ENCODE measurements at places on chromosomes 2 and 18.

GRCh38 chr2:75606761-75607399 lies 39.7 kb upstream of the MRPL19 start:
- no peak for DNase-seq

DNA sequence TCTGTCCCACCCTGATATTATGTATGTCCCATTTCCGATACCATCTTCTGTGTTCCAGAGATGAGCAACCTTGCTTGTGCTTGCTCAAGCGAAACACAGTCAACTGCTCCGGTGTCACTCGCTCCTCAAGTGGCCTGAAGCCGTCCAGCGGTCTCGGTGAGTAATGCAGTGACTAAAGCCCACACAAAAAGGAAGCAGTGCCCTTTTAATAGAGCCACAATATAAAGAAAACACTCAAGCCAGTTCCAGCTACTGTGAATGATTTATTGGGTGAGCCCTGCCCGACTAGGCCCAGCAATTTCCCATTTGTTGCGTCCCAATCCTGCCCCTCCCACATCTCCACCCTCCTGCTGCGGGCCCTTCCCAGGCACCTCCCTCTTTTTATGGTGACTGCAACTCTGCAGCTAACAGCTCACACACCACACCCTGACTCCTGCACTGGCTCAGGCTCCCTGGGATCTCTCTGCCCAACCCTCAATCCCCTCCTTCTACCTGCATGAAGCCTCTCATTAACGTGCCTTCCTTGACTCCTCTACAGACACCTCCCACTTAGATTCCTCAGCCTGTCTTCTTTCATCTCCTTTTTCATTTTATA lies 44.2 kb upstream of the DSC1 start:
- DNase-seq: peak; percentile 78

- DNase-seq: no peak
Observed at GRCh38 chr18:58793361-58793760, 71.3 kb upstream of the ZNF532 start.

DNA sequence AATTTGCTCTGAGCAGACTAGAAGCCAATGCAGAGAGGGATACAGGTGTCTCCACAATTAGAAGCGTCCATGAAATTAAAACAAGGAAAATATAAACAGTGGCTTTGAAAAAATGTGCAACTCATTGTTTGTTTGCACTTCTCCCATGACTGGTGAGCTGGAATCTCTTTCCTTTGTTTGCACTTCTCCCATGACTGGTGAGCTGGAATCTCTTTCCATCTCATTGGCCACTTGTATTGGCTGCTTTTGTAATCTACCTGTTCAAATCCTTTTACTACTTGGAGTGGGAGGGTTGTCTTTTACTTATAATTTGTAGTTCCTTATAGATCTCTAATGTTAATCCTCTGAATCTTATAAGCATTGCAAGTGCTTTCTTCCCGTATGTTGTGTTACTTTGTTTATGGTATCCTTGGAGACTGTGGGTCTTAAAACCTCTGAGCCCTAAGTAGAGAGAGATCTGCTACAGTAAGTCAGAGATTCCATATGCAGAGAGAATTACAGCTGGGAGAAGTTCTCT lies 94.1 kb downstream of the RTN4 start:
- no peak for DNase-seq

DNA sequence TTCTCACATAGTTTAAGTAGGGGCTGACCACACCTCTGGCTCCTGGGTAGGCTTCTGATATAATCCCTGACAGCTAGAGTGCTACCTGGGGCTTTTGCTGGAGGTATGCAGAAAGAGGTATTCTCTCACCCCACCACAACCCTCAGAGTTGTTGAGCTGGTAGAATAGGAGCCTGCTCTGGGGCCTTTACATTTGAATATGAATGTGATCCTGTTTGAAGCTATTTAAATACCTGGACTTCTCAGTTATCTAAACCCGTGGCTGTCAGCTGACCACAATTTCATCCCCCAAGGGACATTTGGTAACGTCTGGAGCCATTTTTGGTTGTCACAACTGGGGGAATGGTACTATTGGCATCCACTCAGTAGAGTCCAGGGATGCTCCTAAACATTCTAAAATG lies 669.1 kb downstream of the SATB2 start:
- no peak for DNase-seq

DNA sequence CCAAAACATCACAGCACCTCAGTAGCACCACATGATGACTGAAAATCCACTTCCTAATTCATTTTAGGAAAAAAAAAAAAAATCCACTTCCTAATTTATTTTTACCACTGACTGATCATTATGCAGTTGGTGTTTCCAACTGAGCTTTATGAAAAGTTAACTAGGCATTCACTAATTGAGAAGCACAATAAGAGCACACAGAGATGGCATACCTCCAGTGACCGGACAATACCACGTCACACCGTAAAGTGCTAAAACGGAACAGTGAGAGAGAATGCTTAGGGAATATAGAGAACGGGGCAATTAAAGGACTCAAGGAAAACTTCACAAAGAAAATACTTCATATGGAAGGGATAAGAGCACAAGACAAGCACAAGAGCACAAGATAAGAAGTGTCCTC lies 212.5 kb downstream of the NBAS start:
- no peak for DNase-seq

DNA sequence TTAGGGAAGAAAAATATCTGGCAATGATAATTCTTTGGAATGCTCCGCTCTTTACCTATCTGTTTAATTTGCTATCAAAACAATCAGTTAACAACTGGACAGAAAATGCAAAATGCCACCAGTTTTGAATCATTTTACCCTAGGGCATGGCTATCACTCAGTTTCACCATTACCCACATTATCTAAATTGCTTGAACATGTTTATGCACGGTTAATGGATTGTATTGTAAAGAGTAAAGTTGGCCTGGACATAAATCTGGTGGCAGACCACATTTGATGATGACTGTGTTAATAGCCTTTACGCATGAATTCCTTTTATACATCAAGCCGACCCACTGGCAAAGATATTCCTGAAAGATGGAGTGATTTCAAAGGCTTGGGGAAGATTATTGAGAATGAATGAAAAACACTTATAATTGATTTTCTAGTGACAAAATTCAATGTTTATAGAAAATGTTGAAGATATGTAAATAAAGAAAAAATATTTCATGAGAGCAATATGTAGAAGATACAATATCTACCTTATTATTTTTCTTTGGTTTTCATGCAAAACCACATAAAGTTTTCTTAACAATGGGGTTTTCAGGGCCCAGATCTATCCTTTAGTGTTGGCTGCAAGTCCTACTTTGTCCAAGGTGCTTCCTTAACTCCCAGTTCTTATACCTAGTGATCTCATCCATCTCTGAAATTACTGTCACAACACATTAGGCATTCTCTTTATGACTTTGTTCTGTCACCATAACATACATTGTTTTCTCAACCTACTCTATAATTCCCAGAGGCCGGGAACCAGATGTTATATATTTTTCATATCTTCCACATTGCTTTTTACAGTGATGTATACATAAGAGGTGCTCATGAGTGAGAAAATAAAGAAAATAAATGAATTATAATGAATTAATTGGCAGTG lies 265.1 kb downstream of the RIT2 start:
- DNase-seq: no peak

- DNase-seq: peak; percentile 27
Observed at GRCh38 chr18:35106845-35107148, 65.6 kb downstream of the MAPRE2 start.

GRCh38 chr2:128041561-128041960 lies 13.7 kb upstream of the SAP130 start:
- DNase-seq: no peak

DNA sequence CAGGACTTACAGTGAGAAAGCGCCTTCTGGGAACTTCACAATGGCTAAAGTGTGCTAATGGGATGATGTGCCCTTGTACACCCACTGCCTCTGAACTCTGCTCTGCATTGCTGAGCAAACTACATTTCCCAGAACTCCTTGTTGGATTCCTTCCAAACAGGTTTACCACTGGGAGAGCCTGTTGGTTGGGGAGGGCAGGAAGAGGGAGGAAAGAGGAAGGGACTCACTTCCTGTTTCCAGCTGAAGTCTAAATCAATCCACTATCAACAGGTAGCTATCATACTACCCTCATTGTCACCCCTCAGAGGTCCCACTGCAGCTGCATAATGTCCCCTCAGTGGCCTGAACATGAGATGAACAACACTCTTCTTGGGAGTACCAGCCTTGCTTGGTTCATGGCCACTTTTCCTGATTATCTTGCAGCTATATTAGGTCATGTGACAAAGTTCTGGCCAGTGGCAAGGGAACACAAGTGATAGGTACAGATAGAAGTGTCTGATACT lies 109.7 kb downstream of the MSH2 start:
- peak; percentile 25 for DNase-seq

DNA sequence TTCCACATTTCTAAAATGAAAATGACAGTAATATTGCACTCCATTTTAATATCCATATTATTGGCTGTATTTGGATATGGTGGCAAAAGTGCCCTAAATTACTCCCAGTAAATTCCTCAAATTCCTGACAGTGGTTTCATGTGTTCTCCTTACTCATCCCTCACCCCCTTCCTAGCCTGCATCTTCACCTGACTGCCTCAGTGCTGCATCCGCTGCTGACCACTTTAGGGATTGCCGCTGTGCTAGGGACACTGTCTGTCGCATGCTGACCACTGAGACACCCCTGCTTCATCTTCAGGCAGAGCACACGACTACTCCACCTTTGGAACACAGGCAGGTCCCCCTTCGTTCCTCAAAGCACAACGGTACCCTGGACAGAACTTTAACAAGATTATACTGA lies 32.6 kb downstream of the DSEL start:
- DNase-seq: no peak

DNA sequence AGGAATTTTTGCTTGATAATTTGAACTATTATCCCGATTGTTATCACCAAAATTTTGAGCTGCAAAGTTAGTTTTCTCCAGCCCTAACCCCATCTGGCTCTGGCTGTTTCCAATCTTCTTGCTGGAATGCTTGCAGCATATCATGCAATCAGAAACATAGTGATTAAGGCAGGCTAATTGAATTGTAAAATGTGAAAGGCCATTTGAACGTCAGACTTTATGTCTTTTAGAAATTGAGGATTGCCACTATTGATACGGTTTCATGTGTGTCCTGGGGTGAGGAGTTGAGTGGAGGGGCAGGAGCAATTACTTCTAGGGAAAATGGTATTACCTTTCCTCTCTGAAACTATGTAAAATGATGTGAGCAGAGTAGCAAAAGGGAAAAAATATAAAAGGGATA lies 1674.5 kb upstream of the LRRTM1 start:
- DNase-seq: no peak

GRCh38 chr2:233643128-233643527 lies 6.9 kb downstream of the UGT1A10 start:
- DNase-seq: peak; percentile 11

- no peak for DNase-seq
Observed at GRCh38 chr2:140457483-140457882, 1673.3 kb downstream of the LRP1B start.

GRCh38 chr2:162934191-162934590 lies 95.6 kb upstream of the KCNH7 start:
- DNase-seq: no peak

DNA sequence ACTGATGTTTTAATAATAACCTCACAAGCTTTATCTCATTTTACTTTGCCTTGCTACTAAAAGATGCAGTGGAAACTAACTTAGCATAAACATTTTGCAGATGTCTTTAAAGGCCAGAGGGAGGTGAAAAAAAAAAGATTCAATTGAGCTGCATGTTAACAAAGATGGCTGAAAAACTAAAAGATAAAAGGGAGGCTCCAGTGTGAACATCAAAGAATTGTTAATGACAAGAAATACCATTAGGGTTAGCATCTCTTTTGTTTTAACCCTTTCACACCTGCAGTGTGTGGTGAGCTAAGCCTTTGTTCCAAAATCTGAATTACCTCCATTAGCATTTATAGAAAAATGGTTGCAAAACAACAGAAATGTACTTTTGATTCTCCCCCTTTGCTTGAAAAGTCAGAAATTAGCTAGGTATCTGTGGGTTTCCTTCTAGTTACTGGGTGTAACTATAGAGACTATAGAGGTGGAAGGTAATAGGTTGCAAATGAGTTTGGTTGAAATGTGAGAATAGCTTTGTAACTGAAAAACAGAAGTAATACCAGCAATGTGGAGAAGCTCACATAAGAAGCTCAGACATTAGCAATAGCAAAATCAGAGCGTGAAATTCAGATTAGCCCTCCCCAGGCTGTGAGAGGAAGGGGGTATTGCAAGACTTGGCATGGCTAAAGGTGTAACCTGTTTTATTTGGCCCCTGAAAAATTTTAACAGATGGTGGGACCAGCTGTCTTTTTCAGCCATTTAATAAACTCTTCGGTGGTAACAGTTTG lies 34.8 kb upstream of the SP5 start:
- no peak for DNase-seq

DNA sequence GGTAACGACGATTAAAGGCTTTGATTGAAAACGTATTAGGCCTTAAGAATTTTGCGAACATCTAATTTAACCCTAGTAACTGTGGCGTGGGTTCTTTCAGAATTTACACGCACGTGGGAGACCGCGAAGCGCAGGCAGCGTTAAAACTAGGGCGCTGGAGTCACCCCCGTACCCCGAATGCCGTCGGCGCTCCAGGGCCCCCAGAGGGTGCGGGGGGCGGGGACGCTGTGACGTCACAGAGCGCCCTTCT lies 673 bp upstream of the SMCHD1 start:
- DNase-seq: peak; percentile 30

DNA sequence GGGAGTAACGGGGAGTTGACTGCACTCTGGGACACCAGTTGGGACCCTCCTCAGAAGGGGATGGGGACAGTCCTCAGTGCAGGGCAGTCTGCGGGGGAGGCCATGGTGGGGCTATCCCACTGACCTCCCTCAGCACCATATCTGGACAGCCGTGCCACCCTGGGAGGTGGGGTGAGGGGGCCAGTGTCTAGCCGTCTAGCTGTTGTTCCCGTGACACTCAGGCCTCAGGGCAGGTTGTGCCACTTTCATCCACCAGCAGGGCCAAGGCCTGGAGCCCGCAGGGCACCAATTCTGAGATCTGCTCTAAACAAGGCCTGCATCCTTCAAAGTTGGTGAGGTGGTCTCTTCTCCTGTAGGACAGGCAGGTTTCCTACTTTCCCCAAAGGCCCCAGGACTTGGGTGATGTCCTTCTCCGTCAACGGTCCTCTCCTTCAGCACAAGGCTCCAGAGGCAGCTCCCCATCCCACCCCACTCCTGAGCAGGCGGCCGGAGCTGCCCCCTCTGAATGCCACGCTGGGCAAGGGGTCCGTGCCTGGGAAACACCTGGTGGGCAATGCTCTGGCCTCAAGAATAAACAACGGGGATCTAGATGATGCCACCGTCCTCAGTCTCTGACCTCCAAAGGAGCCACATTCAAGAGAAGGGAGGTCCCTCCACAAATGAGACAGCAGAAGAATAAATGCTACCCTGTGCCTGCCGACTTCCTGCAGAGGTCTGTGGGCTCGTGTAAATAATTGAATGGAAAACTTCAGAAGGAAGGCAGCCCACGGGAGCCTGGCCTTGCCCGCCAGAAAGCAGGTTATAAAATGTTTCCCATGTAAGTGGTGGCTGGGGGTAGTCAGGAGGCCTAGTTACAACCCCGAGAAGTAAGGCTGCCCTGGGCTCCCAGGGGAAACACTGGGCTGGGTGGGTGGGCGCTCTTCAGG lies 42.8 kb upstream of the PTMA start:
- no peak for DNase-seq

GRCh38 chr2:38619458-38620164 lies 16.9 kb upstream of the HNRNPLL start:
- DNase-seq: no peak
